ENCODE measurements at places on chromosomes 12 and 14.

DNA sequence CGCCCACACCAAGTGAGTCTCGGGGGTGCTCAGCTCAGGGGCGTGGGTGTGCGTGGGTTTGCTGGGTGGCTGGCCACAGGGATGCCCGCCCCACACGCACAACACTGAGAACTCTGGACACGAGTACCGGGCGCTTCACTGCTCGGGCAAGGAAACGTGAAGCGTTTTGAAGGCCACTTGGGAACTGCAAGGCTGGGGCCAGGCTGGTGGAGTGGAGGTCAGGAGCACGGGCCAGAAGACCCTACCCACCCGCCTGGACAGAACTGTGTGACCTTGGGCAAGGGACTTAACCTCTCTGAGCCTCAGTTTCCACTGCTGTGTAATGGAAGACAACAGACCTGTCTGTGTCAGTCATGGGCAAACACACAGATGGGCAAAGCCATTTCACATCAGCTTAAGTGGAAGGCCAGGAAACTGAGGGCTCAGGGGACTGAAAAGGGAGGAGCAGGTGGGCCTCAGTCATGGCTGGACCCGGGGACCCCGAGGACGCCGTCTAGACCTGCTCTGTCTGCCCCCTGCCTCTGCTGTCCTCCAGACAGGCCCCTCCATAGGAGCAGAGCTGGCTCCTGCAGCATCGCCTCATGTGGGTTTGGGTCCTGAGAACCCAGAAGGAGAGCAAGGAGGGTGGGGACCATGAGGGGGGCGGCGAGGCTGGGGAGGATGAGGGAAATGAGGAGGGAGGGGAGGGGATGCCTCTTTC lies 52.5 kb downstream of the ADGRD1 start:
- no peak for DNase-seq

DNA sequence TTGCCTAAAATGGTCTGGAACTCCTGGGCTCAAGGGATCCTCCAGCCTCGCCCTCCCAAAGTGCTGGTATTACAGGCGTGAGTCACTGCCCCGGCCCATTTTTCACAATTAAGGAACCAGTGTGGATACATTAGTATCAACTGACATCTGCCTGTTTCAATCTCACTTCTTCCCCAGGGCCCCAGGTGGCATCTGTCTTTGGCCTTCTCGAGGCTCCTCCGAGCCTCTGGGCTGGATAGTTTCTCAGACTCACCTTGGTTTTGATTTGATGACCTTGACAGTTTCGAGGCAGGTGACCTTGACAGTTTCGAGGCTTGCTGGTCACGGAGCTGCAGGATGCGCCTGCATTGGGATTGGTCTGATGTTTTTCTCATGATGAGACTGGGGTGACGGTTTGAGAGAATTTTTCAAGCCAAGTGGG lies 41.0 kb upstream of the NCOR2 start:
- DNase-seq: no peak

DNA sequence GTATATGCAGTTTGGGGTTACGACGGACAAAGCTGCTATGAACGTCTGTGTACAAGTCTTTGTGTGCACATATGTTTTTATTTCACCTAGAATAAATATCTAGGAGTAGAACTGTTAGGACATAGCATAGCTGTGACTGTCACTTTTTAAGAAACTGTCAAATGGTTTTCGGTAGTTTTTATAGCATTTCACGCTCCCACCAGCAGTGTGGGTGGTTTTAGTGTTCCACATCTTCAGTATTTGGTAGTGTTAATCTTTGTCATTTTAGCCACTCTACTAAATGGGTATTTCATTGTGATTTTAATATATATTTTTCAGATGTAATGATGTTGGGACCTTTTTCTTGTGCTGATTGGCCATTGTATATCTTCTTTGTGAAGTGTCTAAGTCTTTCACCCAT lies 109.1 kb upstream of the BCAT1 start:
- DNase-seq: no peak

DNA sequence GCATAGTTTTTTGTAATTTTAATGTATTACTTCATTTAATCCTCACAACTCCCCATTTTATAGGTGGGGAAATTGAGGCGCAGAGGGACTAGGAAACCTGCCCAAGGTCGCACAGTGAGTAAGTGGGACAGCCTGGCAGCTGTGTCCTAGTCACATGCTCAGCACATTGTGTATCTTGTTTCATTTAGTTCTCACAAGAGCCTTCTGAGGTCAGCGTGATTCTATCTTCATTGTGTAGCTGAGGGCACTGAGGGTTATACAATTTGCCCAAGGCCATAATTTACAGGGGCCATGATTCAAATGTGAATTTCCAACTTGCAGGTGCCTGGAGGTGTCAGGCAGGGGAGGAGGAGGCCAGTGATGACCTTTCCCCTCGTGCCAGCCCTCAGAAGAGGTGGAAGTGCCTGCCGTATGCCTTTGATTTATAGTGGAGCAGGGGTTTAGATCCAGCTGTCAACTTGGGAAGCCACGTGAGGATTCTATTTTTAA lies 30.3 kb upstream of the SMOC1 start:
- DNase-seq: no peak

DNA sequence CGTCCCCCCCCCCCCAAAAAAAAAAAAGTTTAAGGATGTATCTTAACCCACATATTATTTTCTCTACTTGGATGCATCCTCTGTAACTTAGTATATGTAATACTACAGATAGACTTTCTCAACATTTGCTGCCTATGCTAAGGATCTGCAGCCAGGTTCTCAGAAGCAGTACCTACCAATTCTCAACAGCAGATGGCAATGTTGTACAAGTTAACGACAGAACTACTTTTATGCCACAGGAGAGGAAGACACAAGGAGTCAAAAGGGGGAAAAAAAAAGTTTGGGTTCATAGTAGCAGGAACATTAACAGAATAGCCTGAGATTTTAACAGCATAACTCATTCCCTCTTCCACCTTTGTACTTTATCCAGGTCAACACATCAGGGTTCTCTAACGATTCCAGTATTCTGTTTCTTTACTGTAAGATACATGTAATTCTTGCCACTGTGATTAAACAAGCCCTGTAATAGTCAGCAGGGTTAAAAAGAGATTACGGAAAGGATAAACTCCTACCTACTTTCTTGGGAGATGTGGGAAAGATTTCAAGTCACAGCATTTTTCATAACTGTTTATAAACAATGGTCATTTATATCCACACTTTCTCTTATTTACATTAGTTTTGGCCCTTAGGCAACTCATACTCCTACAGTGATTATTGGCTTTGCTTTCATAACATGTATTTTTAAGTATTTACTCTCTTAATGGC lies 5.7 kb upstream of the NEK9 start:
- DNase-seq: peak; percentile 17

- DNase-seq: no peak
Observed at GRCh38 chr12:66495709-66496108, 183.2 kb downstream of the GRIP1 start.

DNA sequence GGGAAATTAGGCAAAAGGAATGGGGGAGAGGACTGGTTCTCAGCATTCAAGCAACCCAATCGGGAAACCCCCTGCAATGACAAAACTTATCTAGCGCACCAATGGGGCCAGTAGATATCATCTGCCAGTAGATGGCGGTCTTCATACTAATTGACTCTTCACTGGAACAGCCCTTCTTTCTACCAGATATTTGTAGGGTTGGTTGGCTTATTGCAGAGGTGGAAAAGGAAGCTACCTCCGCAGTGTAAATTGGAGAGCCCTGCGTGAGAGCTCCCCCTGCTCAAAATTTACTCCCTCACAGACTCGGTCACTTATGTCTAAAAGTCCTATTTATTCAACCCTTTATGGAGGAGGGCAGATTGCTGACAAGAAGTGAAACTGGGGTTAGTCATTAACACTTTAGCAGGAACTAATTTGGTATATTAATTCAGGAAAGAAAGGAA lies 166.1 kb upstream of the CCND2 start:
- DNase-seq: peak; percentile 56

- no peak for DNase-seq
Observed at GRCh38 chr12:89965993-89966392, 257.4 kb upstream of the ATP2B1 start.

- no peak for DNase-seq
Observed at GRCh38 chr14:98227727-98228111, 1044.3 kb downstream of the BCL11B start.

GRCh38 chr12:90947869-90948268 lies 7.1 kb downstream of the CCER1 start:
- DNase-seq: no peak

DNA sequence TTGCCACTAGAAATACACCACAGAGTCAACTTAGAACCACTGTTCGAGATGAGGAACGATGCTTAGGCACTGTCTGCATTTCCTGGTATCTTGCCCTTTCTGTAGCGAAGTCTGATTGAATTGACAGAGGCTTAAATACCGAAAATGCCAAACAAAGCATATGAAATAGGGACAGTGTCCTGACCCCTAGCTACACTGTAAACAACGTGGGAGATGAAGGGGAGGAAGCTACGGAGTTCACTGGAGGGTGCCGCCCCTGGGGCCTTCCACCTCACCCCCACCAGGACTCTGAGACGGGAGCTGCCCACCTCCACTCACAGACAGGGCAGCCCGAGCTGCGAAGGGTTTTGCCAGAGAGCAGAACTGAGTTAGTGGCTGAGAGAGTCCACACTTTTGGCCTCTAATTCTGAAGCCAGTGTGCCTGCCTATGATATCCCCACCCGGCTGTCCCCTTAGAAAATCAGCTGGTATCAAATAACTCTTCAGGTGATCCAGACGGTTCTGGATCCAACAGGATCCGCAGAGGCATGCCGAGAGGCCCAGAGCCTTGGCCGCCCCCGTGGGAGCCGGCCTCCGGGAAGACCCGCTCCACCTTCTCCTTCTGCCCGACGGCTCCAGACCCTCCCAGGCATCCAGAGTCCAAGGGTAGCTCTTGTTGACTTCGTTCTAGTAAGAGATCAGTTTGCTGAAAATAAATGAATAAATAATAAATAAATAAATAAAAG lies 230.7 kb upstream of the DIO3 start:
- DNase-seq: no peak
